Central memory CD4-positive, alpha-beta T cell (primary cell): ENCODE measurements at places on chromosomes 16 and 17.

DNA sequence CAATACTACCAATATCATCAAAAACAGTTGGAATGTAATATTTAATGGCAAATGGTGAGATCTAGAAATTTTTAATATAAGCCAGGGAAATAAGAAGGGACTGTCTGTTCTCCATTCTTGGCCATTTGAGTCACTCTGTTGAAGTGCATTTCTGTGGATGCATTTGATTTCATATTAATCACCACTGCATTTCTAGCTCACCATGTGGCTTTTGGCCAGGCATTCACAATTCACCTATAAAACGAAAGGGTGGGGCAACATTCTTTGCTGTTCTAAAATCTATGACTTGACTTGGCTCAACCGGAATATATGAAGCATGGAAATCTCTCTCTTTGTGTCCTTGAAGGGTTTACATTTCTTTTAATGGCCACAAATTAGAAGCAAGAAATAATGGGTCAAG is 483.0 kb downstream of the SLC39A11 start:
- no peak for DNase-seq

DNA sequence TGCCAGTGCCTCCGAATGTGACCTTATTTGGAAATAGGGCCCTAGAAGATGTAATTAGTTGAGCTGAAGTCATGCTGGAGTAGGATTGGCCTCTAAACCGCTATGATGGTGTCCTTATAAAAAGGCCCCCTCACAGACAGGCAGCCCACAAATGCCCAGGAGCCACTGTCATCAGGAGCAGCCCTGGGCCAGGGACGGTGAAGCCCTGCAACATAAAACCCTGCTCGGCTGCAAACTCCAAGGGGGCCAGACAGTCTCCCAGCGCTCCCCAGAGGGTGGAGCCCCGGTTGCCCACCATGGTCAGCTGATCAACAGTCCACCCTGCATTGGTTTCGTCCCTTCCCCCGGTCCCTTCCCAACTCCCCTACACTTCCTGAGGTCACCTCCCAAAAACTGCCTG is 351.7 kb downstream of the FOXL1 start:
- DNase-seq: no peak

GRCh38 chr17:8611137-8611536 is 19.4 kb downstream of the MYH10 start:
- DNase-seq: no peak

- no peak for DNase-seq
Observed at GRCh38 chr16:66365651-66366050, 840 bp upstream of the CDH5 start.

DNA sequence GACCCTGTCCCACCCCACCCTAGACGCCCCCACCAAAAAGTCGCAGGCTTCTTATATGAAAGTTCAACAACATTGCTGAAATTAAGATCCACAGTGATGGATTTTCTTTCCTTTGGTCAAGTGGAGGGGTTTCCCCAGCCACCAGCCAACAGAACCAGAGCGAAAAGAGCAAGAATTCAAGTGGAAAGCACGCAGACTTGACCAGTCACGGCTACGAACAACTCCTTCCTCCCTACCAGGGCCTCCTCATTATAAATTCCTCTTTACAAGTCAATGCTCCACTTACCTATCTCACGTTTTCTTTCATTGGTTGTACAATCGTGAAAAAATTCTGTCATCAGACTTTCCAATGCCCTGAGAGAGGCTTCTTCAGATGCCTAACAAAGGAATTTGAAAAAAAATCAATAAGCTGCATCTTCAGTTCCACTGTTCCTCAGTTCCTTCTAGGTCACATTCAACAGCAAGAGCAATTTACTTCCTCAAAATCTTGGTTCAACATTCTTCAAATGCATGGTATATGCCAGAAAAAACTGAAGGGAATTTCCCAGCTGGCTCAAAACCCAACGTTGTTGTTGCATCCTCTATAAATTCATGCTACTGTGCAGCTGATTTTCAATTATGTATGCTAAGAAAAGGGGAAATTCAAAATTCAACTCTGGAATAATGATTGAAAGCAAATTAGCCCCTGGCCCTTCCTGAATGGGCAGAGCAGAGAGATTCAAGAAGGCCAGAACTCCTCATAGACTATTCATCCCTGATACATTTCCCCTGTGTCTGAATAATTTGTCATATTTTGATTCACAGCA is 30.9 kb downstream of the XPO6 start:
- no peak for DNase-seq
